ENCODE measurements at places on chromosomes 5 and 9.
A peak's percentile ranks its signal among the peaks of the same experiment; 100 is the strongest.

- no peak for DNase-seq
These were observed 37.4 kb downstream of the GLT6D1 start for GRCh38 chr9:135601988-135602387.

- no peak for DNase-seq
These were observed 70.5 kb downstream of the GTF3C4 start for GRCh38 chr9:132740526-132741309.

GRCh38 chr9:137984520-137985257 lies 107.1 kb downstream of the CACNA1B start:
- DNase-seq = no peak

DNA sequence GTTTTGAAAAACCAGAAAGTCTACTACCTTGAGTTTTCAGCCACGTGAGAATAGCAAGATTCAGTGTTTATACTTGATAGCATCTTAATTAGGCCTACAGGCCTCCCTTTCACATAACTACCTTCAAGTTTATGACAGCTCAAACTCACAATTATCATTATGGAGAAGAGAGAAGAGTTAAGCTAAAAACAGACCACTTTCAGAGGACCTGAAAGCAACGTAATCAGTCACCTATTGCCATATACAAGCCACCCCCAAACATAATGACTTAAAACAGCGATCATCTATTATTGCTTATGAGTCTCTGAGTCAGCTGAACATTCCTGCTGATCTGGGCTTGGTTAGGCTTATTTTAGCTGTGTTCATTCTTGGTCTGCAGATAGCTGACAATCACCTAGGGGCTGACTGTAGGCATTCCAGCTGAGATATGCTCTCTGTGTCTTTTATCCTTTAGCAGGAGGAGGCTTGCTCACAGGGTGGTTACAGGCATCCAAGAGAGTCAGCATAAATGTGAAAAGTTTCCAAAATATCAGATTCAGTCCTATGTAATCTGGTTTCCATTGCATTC lies 130.9 kb downstream of the COX7C start:
- DNase-seq = no peak

DNA sequence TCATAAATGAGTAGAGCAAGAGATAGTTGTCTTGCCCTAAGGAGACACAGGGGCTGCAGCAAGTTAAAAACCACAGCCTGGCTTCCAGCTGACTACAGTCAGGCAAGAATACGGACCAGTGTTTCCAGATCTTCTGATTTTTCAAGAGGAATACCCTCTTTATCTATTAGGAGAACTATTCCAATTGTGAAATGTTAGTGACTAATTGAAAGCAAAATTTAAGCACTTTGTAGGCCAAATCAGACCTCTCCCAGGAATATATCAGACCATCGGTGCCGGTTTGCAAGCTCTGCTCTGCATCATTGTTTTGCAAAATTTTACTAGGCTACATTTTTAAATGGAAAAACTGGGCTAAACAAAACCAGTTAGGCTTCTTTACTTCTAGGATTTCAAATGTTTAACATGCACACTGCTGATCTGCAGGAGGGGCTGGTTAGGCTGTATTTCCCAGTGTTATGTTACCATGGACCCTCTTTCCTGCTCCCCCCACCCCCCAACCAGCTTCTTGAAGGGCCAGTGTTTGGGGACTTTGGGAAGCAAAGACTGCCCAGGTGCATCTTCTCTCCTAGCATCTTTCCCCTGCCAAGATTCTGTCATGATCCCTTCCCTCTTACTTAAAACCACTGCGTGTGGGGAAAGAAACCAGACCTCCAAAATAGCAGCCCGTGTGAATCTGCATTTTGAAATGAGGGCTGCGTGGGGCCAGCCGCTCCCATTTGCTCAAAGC lies 1.1 kb upstream of the ARSI start:
- DNase-seq = no peak

- peak; percentile 79 for DNase-seq
These were observed 1.9 kb upstream of the FST start for GRCh38 chr5:53478411-53479044.

DNA sequence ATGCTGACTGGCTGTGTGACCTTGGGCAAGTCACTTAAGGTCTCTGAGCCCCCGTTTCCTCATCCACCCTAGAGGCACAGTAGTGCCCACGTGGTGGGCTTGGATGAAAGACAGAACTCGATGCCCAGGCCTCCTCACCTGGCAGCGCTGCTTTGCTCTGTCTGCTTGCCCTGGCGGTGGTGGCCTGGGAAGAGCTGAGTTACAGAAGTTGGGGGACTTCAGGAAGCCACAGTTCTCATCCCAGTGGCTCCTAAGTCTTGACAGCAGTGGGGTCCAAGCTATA lies 171.5 kb upstream of the IER5L start:
- no peak for DNase-seq

DNA sequence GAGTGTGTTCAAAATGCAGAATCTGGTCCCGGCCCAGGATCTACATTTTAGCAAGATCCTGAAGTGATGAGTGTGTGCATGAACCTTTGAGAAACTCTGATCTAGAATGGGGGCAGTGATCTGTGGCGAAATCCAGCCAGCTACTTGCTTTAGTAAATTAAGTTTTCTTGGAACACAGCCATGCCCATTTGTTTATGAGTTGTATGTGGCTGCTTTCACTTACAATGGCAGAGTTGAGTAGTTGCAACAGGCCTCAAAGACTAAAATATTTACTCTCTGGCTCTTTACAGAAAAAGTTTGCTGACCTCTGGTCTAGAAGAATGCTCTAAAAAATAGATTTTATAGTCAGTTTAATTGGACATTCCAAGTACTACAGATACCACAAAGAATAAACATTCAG lies 588.3 kb downstream of the BNC2 start:
- DNase-seq = no peak

GRCh38 chr5:119080936-119081335 lies 10.0 kb downstream of the DMXL1 start:
- DNase-seq = no peak

DNA sequence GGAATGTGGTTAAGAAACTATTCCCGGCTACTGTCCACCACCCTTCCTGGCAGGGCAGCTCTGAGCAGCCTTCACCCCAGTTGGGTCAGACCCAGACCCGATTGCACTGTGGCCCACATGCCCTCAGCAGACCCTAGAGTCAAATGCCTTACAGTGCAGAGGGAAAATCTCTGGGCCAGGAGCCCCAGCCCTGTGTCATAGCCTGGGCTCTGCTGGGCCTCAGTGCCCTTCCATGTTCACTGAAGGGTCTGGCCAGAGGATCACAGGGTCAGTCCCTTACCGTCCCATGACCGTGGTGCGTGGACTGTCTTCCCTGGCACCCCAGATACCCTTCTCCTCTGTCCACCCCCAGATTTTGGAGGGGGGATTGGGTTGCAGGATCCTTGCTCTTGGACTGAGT lies 73.5 kb upstream of the COL5A1 start:
- no peak for DNase-seq

- no peak for DNase-seq
These were observed 78.3 kb upstream of the FCN2 start for GRCh38 chr9:134802216-134802795.

DNA sequence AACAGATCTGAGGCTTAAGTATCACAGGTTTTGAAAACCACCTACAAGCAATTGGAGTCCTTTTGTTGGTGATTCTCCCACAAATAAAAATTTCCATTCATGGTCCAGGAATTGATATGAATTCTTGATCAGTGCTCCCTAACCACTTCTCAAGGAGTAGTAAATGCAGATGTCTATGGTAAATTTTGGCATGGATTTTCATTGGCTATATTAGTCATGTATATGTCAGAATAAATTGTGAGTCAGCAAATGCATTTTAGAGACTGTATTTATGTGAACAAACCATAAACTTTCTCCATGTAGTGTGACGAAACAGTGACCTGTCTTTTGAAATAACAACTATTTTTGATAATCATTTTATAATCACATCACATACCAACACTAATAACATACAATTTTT lies 611.1 kb downstream of the HTR1A start:
- no peak for DNase-seq

DNA sequence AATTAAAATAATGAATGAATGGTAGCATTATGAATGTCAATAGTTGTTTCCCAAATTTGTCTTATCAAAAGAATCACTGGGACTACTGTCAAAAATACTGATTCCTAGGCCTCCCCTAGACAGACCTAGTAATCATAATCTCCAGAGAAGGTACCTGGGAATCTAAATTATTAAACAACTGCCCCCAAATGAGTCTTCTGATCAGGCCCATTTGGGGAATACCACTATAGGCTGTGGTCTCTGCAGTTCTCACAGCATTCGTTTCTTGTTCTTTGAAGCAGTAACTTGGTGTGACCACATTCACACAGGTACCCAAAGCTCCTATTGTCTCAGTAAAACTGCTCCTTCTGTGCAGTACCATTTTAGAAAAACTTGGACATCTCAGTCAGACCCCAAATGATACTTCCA lies 230.9 kb downstream of the PIK3R1 start:
- DNase-seq = no peak

GRCh38 chr5:133703935-133704334 lies 91.6 kb upstream of the FSTL4 start:
- DNase-seq = no peak

DNA sequence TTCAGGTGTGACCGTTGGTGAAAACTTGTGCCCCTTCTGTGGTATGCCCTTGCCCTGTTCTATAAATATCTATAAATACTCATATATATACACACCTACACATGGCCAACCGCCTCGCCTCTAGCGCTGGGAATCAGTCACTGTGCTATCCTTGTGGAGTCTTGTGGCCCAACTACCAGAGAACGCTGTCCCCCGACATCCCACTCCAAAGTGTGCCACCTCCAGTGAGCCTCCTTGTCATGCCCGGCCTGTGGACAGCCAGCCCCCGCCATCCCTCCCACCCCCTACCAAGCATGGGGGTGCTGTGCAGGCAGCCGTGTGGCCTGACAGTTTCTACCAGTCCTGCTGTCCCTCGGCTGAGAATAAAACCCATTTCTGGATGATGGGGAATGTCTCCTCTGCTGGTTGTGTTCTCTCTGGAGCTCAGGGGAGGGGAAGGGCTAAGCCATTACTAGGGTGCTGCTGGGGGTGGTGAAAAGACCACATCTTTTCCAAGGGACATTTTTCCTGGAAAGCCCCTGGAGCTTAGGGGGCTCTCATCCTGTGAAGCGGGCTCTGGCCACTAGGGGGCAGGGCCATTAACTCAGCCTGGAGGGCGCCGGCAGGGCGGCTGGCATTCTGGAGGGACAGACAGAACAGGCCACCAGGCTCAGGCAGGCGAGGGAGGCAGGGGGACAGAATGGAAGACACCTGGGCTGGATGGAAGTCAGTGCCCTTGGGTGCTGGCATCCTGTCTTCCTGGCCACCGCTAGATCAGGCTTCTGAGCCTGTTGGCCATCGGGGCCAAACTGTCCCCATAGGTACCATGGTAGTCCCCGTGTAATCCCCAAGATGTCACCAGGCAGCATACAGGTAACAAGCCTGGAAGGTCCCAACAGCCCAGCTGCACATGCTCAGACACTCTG lies 20.7 kb downstream of the GOLGA2 start:
- peak; percentile 51 for DNase-seq

DNA sequence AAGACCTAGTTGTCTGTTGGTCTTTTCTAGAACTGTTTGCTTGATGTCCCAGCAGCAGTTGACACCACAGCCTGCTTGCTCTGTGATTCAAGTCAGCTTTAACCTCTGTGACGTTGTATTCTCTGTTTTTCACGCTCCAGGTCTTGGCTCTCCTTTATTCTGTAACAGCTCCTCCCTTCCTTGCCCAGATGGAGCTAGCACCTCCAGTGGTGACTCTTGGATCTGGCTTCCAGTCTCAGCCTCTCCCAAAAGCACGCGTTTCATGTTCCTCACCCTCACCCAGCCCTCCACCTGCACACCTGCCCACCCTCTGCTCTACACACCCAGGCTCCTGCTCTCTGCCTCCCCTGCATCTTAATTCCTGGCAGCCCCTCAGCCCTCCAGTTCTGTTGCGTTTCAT lies 50.6 kb downstream of the DMRT1 start:
- DNase-seq = no peak

DNA sequence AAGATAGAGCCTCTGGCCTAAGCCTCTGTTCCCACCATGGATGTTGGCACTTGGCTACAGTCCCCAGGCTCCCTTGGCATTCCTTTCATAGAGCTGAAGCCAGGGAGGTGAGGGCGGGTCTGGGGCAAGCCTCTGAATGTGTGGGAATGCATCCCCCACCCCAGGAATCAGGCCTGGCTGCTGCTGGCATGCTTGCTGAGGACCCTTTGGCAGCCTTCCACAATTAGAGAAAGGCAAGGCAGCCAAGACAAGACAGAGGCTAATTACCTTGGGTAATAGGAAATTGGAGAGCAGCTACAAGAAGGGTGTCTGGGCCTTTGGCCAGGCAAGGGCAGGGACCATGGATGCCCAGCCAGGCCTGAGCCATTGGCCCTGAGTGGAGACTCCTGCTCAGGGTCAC lies 204.4 kb upstream of the TRIM32 start:
- no peak for DNase-seq

GRCh38 chr9:98330831-98331230 lies 75.4 kb upstream of the TBC1D2 start:
- no peak for DNase-seq

- peak; percentile 39 for DNase-seq
These were observed 56.7 kb upstream of the SLC28A3 start for GRCh38 chr9:84397151-84397728.

GRCh38 chr9:128121924-128122808 lies 5.4 kb downstream of the PTGES2 start:
- DNase-seq = no peak

- DNase-seq = no peak
These were observed 25.2 kb downstream of the MAP3K1 start for GRCh38 chr5:56840597-56840996.

GRCh38 chr5:55231029-55231918 lies 2.1 kb downstream of the CCNO start:
- DNase-seq = no peak

DNA sequence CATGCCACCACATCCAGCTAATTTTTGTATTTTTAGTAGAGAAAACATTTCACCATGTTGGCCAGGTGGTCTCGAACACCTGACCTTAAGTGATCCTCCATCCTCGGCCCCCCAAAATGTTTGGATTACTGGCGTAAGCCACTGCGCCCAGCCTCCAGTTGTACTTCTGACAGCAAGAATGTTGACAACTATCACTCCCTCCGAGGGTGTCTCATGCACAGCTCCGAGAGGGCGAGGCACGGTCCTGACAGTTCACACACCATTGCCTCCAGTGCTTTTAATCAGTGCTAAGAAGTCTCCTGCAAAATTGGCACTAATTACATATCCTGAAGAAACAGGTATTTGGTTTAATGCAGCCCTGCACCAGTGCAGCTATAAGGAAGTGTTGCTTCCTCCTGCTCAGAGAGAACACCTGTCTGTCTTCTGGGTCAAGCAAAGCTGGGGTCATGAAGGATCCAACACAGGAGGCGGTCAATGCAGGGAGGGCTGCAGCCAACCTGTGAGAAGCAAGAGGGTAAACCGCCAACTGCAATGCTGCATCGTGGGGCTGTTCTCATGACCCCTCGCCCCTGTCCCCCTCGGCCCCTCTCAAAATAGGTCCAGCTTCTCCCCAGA lies 184.0 kb downstream of the MED10 start:
- DNase-seq = no peak
